ENCODE measurements at places on chromosomes 12 and 14.

DNA sequence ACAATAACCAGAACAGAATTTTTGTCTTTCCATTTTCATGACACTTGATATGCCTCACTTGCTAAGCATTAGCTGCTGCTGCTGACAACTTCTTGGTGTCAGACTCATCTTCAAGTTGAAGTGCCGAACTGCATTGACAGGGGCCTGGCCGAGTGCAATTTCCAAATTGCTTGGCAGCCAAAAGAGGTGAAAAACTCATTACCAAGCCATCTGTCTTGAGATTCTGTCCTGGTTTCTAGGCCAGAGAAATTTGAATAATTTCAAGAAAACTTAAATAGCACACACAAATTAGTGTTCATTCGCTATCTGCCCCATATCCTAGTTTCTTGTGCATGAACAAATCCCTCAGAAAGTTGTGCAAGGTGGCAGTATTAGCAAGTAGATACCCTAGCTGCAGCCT lies 165.3 kb upstream of the RASSF8 start:
- no peak for DNase-seq

DNA sequence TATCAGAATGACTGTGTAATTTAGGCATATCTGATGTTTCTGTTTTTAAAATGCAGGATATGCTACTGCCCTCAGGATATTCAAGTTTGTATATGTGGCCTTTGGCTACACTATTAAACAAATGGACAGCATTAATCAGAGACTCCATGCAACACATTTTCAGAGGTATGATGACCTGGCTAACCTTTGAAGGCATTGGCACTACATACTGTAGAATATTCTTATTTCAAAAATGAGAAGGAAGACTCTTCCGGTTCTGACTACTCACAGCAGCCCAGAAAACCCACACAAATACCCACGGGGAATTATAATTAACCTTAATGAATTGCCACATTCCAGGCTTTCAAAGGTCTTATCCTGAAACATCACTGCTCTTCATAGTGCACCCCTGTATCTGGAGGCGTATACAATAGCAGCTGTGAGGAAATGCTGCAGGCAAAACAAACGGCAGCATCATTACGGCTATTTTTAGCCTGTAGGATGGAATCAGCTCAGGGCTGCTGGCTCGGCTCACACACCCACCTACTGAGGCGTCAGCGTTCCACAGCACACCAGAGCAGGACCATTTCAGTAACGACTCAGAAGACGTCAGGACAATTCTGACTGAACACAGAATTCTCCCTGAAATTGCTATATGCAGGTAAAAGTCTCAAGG lies 648.5 kb downstream of the RPS29 start:
- no peak for DNase-seq

GRCh38 chr12:66708704-66709456 lies 30.0 kb upstream of the GRIP1 start:
- no peak for DNase-seq

- DNase-seq = no peak
These were observed 765 bp downstream of the SCYL2 start for GRCh38 chr12:100267603-100268281.

GRCh38 chr14:21098892-21099595 lies 589 bp upstream of the ZNF219 start:
- DNase-seq = no peak

GRCh38 chr14:51725061-51725460 lies 73.4 kb downstream of the FRMD6 start:
- no peak for DNase-seq

DNA sequence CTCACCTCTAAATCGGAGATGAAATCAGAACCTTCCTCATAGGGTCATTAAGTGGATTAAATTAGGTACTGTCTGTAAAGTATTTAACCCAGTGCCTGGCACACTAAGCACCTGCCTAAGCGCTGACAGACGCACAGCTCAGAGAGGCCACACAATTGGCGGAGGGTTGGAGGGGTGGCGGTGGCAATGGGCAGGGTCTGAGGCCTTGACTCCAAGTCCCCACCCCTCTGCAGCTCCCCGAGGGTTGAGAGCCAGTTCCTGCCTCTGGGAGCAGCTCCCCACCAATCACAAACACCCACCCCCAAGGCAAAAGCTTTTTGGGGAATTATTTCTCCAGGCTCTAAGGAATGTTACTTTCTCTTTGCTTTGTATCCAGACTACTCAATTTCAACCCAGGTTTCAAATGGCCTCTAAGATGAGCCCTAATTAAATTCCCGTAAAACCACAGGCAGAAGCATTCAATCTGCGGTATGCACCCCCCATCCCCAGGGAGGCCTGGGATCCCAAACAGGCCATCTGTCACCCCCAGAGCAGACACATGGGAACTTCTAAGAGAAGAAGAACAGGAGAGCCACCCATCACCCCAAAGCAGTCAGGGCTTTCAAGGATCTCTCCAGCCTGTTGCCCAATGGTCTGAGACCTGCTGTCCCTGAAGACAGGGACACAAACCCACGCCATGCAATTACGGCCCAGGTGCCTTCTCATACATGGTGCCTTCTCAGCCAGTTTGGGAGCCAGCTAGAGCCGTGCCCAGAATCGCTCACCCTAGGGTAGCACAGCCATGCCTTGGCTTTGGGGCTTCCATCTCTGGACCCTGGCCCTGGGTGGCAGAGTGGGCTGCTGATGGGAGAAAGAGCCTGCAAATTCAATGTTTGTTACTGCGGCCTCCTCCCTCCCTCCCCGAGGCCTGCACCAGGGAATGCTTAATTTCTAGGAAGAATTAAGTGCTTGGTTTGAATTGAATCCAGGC lies 66.1 kb downstream of the CHGA start:
- no peak for DNase-seq

DNA sequence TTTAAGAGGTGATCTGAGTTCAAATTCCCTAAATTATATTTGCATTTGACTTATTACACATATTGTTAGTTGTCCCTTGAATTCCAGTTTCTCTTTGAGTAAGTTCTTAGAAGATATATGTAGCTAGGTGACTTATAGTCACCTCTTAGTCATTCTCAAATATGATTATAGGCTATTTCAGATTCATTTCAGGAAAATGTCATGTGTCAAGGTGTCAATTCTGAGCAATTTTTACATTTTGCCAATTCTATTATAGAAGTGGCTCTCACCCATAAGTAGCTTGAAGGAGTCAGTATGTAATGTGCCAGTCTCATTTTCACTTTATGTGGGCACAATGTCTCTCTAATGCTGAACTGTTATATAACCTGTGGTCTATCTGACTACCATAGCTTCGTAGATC lies 623.4 kb downstream of the DIO2 start:
- no peak for DNase-seq

GRCh38 chr14:101820283-101820798 lies 58.8 kb downstream of the PPP2R5C start:
- no peak for DNase-seq

- no peak for DNase-seq
These were observed 536 bp upstream of the WNT1 start for GRCh38 chr12:48977290-48978281.

DNA sequence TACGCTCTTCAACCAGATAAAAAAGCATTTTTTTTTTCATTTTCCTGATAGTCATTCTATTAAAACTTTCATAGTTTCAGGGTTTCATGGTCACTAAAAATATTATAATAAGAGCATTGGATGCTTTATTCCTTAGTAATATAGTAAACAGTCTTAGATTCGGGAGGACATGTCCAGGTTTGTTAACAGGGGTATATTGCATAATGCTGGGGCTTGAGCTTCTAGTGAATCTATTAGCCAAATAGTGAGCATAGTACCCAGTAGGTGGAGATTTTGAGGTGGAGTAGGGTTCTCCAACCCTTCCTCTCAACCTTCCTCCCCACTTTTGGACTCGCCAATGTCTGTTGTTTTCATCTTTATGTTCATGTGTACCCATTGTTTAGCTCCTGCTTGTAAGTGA lies 277.4 kb upstream of the RGS6 start:
- no peak for DNase-seq

Data from epithelial cell of proximal tubule (primary cell).